ENCODE measurements at places on chromosomes 16 and 17.

DNA sequence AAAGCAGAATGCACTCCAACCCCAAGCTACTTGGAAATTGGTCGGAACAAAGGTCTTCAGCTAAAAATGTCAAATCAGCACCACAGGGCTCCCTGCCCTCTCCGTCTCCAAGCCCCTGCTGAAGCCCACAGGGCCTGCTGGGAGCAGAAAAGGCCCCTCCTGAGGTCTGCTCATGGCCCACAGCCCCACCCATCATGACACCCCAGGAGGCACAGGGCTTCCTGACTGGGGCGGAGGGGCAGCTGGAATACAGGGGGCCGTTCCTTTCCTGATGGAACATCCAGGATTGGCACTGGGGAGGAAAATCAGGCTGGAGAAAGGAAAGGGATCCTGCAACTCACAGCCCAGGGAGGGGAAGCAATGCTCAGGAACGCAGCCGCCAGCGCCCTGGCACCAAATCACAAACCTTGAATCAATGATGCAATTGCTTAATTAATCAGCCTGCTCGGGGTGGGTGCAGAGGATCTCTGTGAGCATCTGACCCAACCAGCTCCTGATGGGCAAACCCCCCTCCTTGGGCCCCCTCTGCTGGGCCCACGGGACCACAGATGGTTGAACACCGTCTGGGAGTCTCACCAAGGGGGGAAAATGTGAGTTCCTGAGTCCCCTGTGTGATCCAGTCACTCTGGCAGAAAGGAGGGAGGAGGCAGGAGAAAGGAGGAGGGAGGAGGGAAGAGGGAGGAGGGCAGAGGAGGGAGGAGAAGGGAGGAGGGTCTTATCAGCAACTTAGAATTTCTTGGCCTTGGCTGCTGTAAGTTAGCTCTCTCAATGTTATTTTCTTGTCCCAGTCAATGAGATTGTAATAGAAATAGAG, 155.5 kb downstream of the ZNF423 start:
- no peak overlapping the region for H3K27ac ChIP-seq
- no peaks in the 10 kb centered on the region for H3K36me3 ChIP-seq
- H3K4me3 ChIP-seq = no peak overlapping the region
- no peaks in the 10 kb centered on the region for H3K4me1 ChIP-seq
- no peaks in the 10 kb centered on the region for H3K27me3 ChIP-seq

GRCh38 chr16:89709166-89709565, 7.7 kb upstream of the SPATA2L start:
- no peaks in the 10 kb centered on the region for H3K36me3 ChIP-seq
- no peaks in the 10 kb centered on the region for H3K27me3 ChIP-seq
- no peak for DNase-seq
- peaks cover 15% of the 10 kb centered on the region for H3K4me1 ChIP-seq

- H3K4me1 ChIP-seq = peaks cover 23% of the 10 kb centered on the region
- DNase-seq = no peak
- H3K36me3 ChIP-seq = no peaks in the 10 kb centered on the region
- no peak overlapping the region for H3K27ac ChIP-seq
- H3K27me3 ChIP-seq = no peaks in the 10 kb centered on the region
- no peak overlapping the region for H3K4me3 ChIP-seq
Measured at GRCh38 chr17:48241131-48241591, 133.6 kb downstream of the SNX11 start.

DNA sequence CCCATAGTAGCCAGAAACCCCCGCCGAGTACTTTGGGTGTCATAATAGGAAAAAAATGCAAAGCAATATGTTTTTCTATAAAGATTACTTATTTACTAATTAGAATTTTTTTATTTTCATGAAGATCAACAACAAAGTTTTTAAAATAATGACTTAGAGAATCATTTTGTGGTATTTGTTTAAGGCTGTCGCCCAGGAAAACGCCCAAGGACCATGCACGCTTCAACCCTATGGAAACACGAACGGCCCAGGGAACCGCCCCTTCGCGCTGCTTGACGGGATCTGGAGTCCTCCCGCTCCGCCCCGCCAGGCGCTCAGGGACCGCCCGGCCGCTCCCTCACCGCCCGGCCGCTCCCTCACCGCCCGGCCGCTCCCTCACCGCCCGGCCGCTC, 408 bp upstream of the KPNA2 start:
- no peak for DNase-seq
- H3K27me3 ChIP-seq = no peaks in the 10 kb centered on the region
- peaks cover 8% of the 10 kb centered on the region for H3K4me1 ChIP-seq
- no peaks in the 10 kb centered on the region for H3K36me3 ChIP-seq

DNA sequence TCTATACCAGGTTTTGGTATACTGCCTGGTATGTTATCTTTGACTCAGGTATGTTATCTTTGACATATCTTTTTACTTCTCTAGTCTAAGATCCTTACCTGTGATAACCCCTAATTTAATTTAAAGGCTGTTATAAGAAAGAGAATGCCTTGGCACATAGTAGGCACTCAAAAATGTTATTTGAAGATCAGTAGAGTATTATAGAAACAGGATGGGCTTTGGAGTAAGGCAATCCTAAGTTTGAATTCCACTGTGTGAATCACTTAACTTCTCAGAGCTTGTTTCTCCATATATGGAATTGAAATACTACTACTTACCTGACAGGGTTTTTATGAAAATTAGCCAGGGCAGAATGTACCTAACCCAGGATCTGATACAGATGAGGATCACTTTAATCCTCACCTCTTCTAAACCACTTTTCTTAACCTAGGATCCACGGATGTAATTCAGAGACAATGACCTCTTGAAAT, 1.2 kb downstream of the BRIP1 start:
- no peaks in the 10 kb centered on the region for H3K27me3 ChIP-seq
- peak overlapping the region; percentile 88 for H3K4me3 ChIP-seq
- peaks cover 4% of the 10 kb centered on the region for H3K36me3 ChIP-seq
- no peak for DNase-seq
- H3K4me1 ChIP-seq = peaks cover 6% of the 10 kb centered on the region
- H3K27ac ChIP-seq = no peak overlapping the region

DNA sequence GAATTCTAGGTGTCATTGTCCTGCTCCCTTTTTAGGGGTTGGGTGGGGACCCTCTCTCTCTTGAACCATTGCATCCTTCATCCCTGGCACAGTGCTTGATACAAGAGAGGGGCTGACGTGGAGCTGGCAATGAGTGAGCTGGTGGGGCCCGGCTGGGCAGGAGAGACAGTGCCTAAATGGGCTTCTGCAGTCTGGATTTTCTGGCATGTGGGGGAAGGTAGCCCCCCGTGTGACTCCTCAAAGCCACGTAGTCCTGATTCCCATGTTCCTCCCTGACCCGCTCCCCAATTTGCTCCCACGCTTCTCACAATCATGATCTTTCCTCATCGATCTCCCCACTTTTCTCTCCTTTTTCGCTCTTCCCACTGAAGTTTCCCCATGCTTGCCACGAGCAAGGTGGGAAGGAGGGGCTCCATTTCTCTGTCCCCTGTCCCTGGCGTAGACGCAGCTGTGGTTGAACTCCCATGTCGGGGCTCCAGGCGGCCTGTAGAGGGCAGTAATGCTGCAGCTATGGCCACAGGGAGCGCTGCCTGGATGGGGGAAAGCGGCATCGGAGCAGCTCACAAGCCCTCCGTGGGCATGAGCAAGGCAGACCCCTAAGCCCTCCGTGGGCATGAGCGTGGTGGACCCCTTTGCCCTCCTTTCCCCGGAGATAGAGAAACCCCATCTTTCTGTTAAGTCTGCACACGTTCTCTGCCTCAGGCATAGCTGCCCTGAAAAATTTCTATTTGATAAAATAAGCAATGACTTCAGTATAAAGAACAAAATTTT, 47.5 kb downstream of the HAPSTR1 start:
- H3K4me3 ChIP-seq = no peak overlapping the region
- no peaks in the 10 kb centered on the region for H3K36me3 ChIP-seq
- H3K27ac ChIP-seq = no peak overlapping the region
- peaks cover 8% of the 10 kb centered on the region for H3K27me3 ChIP-seq

DNA sequence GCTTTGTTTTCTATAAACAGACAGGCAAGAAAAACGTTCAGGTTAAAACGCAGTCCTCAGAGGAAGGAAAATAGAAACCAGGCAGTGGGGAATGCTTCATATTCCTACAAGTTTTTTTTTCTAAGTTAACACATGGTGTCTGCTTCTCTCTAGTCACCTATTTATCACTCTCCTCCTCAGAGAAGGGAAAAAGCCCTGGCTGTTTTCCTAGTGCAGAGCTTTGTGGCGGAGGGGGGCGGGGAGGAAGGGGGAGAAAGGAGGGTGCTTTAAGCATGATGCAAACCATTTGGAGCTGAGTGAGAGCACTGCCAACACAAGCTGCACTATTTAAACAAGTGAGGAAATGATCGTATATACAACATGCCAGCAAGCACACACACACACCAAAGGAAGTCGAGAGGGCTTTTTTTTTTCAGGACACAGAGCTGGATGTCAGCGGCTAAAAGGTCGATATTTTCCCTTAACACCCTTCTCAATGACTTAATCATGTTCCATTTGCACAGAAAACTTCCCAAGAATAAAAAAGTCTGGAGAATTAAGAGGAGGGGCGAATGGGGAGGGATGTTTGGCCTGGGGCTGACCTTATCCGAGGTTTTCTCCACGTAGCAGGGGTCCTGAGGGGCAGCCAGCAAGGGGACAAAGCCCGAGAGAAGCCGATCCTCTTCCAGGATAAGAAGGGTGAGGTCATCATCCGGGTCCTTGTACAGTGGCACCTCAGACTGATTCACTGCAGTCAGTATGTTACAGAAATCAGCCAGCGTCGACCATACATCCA, 117.4 kb downstream of the HIC1 start:
- peaks cover 54% of the 10 kb centered on the region for H3K36me3 ChIP-seq
- H3K4me3 ChIP-seq = no peak overlapping the region
- H3K4me1 ChIP-seq = no peaks in the 10 kb centered on the region
- DNase-seq = no peak
- H3K27ac ChIP-seq = no peak overlapping the region
- no peaks in the 10 kb centered on the region for H3K27me3 ChIP-seq

GRCh38 chr16:63287401-63287800, 1251.2 kb upstream of the CDH8 start:
- no peaks in the 10 kb centered on the region for H3K27me3 ChIP-seq
- no peaks in the 10 kb centered on the region for H3K4me1 ChIP-seq
- H3K4me3 ChIP-seq = no peak overlapping the region
- H3K27ac ChIP-seq = no peak overlapping the region

DNA sequence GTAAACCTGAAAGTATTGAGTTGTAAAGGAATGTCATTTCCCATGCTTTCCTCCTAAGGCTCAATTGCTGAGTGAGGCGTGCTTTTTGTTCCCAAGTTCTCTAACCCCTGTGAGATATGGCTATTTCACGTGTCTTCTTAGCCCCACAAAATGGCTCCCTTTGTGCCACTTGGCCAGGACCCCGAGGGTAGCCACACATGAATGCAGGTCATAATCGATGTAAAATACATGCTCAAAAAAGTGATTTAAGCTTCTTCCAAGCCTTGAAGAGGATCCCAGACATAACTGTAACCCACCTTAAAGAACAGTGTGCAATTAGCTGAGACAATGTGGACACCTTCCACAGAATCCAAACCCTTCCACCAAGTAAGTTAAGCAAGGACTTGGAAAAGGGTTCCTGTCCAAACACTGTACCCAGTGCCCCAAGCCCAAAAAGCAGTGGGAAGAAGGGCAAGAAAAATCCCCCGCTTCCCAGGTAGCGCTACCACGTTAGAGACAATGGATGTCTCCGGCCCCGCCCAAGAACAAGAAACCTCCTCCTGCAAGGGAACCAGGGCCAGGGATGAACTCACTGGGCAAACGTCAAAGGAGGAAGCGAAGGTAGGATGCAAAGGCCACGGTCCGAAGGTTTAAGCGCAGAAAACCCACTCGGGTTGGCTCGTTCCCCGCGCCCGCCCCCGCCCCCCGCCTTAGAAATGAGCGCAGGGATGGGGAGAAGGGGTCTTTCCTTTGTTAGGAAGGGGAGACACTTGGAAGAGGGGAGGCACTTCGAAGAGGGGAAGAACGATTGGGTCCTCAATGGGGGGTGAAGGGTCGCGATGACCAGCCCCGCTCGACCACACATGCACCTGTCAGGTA, 1.2 kb downstream of the JPT1 start:
- H3K27ac ChIP-seq = peak overlapping the region; percentile 74
- H3K4me1 ChIP-seq = peaks cover 7% of the 10 kb centered on the region
- no peak for DNase-seq
- H3K27me3 ChIP-seq = no peaks in the 10 kb centered on the region
- H3K36me3 ChIP-seq = peaks cover 1% of the 10 kb centered on the region

DNA sequence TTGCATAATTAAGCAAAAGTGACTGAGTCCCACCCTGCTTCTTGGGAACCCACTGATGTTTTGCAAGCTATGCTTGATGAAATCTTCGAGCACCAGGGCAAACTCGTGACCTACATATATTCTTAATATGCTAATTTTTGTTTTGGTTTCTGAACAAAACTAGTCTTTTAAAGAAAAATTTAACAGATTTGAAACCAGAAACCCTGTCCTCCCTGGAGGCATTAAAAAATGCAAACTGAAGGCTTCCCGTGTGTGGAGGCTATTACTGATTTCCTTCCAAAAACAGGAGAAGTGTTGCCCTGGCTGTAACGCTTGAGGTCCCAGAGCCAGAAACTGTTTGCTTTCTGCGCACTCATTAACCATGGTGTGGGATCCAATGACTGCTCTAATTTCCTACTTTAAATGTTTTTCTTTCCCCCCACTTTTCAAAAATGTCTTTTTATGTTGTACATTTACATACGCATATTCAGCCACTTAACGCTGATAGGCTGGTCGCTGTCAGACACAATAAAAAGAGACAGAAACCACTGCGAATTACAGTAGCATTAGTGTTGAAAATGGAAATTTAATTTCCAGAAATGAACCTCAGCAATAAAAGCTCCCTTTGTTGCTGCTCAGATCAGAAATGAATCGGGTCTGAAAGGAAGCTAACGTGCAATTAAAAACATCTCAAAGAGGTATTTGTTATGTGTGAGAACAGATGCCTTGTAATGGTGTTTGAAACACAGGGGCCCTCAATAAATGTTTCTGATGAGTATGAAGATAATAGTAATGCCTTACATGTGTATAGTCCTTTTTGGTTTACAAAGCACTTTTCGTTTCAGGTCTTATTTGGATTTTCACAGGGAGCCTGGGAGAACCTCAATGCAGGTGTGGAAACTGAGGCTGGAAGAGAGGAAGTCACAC, 39.9 kb upstream of the IRX6 start:
- H3K4me3 ChIP-seq = no peak overlapping the region
- DNase-seq = no peak
- H3K27ac ChIP-seq = no peak overlapping the region
- H3K36me3 ChIP-seq = no peaks in the 10 kb centered on the region
- no peaks in the 10 kb centered on the region for H3K27me3 ChIP-seq
- H3K4me1 ChIP-seq = no peaks in the 10 kb centered on the region

- no peak overlapping the region for H3K27ac ChIP-seq
- H3K4me1 ChIP-seq = no peaks in the 10 kb centered on the region
- H3K4me3 ChIP-seq = no peak overlapping the region
- no peaks in the 10 kb centered on the region for H3K27me3 ChIP-seq
Measured at GRCh38 chr17:6079155-6079888, 9.1 kb downstream of the WSCD1 start.

DNA sequence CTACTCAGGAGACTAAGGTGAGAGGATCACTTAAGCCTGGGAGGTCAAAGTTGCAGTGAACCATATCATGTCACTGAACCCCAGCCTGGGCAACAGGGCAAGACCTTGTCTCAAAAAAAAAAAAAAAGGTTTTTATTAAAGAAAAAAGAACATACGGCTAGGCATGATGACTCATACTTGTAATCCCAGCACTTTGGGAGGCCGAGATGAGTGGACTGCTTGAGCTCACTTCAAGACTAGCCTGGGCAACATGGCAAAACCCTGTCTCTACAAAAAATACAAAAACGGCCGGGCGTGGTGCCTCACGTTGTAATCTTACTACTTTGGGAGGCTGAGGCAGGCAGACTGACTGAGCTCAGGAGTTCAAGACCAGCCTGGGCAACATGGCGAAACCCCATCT, 38.4 kb downstream of the RANBP10 start:
- no peak overlapping the region for H3K4me3 ChIP-seq
- no peak overlapping the region for H3K27ac ChIP-seq
- no peaks in the 10 kb centered on the region for H3K4me1 ChIP-seq
- no peak for DNase-seq
- no peaks in the 10 kb centered on the region for H3K27me3 ChIP-seq

- peaks cover 19% of the 10 kb centered on the region for H3K4me1 ChIP-seq
- no peak for DNase-seq
- no peak overlapping the region for H3K27ac ChIP-seq
Measured at GRCh38 chr17:59790910-59791309, 83.5 kb downstream of the VMP1 start.

Data from effector memory CD4-positive, alpha-beta T cell (primary cell).